CD4-positive, alpha-beta T cell treated with Interferon gamma for 1 hour (primary cell): ENCODE measurements at places on chromosomes 1 and 21.
A peak's percentile ranks its signal among the peaks of the same experiment; 100 is the strongest.

- DNase-seq = no peak
These were observed 65.7 kb downstream of the LRRC8C start for GRCh38 chr1:89698624-89699023.

GRCh38 chr1:4736254-4736653 is 81.8 kb downstream of the AJAP1 start:
- peak; percentile 9 for DNase-seq

GRCh38 chr21:16072737-16073136 is 343.0 kb downstream of the USP25 start:
- no peak for DNase-seq

- no peak for DNase-seq
These were observed 49.7 kb upstream of the MACF1 start for GRCh38 chr1:39154553-39155421.

DNA sequence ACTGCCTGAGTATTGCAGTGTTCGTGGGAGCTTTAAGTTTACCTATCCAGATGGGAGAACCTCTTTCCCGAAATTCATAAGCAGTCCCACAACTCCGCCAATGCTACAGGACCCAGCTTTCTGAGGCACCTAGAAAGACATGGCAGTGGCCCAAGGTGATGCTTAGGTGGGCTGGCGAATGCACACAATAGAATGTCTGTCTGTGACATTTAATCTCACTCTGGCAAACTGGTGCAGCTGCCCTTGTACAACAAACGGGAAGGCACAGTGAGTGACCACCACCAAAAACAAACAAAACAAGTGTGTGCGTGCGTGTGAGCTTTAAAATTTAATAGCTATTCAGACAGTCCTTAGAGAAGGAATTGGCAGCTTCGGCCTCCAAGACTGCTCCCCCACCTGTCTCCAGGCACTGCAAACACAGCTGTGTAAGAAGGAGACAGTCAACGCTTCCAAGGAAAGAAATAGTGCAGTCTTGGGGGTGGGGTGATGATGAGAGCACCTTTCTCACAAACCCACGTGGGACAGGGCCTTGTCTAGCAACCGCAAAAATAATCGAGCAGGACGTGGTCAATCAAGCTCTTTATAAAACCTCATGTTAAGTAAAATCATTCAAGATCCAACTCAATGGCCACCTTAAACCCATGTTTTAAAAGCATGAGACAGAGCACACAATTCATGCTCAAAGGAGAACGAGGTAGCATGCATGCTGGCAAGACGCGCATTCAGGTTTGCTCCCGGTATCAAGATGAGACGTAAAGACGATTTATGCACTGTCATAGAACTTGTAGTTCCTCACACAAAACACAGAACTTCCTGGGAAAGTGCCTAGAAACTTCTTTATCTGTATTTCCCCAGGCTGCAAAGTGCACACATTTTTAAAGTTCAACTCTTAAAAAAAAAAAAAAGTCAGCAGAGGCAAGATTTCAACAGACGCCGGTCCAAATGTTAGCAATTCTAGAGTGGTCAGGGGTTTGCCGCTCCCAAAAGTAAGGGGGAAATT is 84.1 kb downstream of the TM2D1 start:
- DNase-seq = peak; percentile 6

DNA sequence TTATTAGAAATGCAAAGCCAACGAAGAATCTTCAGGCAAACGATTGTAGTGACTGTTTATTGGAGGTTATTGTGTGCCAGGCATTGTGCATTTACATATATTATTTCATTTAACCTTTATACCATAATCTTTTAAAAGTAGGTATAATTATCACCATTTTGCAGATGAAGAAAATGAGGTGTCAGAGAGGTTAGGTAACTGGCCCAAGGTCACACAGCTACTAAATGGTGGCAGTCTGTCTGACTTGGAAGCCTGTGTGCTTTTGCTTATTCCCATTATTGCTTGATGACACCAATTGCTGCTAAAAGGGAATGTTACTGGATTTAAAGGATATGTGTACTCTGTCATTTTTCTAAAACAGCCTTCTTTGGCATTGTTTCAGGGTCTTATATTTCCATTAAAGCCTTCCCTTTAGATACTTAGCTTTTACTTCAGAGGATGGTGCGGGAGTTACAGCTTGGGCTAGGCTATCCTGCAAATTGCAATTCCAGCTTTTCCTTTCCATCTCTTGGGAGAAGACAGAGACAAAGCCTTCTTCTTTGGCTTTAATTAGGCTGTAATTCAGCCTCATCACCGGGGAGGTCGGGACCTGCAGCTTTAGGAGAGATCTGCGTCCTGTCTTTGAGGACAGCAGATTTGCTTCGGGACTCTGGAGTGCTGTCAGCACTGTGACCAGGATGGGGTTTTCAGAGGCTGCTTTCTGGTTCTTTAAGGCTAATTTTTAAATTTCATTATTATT is 37.4 kb upstream of the ERRFI1 start:
- no peak for DNase-seq

- DNase-seq = no peak
These were observed 38.3 kb upstream of the SCMH1 start for GRCh38 chr1:41280202-41281032.

- DNase-seq = no peak
These were observed 25.6 kb downstream of the TOMM20 start for GRCh38 chr1:235102993-235103411.

- no peak for DNase-seq
These were observed 55.1 kb downstream of the LRIG2 start for GRCh38 chr1:113128116-113128515.

DNA sequence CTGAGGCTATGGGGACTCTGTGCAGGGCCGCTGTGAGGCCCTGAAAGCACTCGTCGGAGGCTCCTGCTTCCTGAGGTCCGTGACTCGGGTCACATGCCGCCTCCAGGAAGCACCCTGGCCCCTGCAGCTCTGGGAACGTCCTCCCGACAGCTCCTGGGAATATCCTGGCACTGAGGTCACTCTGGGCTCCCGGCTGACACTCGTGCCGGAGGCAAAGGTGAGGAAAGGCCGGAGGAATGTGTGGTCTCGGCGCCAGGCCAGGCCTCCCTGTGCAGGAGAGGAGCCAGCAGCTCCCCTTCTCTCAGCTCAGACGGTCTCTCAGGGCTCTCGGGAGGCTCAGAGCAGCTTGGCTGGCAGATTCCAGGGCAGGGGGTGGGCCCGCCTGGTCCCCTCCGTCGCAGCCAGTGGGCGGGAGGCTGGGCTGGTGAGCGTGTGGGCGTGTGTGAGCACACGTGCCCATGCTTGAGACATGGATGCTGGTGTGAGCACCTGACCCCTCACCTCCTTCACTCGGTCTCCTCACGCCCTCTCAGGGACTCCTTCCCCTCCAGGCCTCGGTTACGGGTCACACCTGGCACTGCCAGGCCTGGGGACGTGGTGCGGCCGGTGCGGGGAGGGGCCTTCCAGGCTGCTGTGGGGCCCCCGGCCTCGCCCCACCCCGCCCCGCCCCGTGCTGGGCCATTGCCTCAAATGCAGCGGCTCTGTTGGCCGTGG is 5.5 kb upstream of the RNF223 start:
- DNase-seq = peak; percentile 22
